ENCODE measurements at places on chromosomes 6 and 20.

DNA sequence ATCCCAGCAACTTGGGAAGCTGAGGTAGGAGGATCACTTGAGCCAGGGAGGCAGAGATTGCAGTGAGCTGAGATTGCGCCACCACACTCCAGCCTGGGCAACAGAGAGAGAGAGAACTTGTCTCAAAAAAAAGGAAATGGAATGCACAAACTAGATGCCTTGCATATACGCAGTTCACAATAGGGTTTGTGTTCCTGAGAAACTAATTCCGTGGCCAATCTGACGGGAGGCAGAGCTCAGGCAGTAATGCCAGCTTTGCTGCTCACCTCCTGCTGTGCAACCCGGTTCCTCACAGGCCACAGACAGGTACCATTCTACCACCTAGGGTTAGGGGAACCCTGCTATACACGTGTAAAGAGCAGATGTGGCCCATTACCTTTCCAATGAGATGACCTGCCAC lies 1.4 kb downstream of the CDK5RAP1 start:
- DNase-seq: no peak

DNA sequence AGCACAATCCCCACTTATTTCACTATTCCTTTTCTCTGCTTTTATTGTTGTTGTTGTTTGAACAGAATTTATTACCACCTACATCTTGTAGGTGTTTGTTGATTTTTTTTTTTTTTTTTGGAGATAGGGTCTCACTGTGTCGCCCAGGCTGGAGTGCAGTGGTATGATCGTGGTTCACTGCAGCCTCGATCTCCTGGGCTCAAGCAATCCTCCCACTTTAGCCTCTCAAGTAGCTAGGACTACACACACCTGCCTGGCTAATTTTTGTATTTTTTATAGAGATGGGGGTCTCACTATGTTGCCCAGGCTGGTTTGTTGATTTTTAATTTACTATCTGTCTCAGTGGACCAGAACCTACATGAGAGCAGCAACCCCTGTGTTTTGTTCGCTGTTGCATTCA lies 3.6 kb downstream of the ZSCAN12 start:
- no peak for DNase-seq

DNA sequence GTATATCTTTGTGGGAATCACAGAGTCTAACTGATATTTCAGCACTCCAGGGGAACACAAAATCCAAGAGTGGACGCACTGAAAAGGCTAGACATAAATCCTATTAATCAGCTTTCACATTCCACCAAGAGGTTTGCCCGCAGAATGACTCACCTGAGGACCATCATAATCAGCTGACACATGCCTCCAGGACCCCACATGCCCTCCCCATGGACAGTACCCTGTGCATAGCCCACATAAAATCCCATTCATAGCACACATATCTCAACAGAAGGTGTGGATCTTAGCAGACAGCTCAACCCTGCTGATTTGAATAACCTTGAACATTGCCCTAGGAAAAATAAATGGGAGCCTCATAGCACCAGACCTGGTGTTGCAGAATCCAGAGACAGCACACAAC lies 246.8 kb upstream of the TENT5A start:
- no peak for DNase-seq

GRCh38 chr20:48282591-48283228 lies 497.4 kb upstream of the SULF2 start:
- no peak for DNase-seq

- no peak for DNase-seq
These were observed 510.8 kb upstream of the BTBD3 start for GRCh38 chr20:11406877-11407276.

- DNase-seq: no peak
These were observed 387.9 kb downstream of the LMBRD1 start for GRCh38 chr6:69408886-69409285.

GRCh38 chr6:108728826-108729225 lies 119.4 kb upstream of the ARMC2 start:
- DNase-seq: no peak

DNA sequence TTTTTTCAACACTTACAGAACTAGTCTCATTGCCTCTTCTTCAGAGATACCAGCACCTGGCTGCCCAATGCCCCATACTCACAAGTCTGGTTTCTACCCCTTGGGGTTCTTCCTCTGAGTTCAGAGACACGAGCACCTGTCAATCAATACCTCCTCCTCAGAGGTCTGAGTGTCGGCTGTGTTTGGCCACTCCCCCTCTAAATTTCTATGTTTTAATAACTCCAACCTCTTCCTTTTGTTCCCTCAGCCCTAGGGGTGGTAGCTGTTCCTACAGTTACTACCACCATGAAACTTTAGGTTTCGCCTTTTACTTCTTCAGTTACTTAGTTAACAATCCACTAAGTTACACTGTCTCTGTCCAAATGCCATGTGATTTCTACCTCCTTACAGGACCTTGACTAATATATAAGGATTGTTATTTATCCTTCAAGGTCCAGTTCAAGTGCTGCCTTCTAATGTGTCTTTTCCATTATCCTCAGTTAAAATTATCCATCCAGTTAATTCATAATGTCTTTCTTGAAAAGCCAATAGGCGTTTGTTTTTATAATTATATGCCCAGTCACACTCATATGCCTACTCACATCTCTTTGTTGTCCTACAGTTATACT lies 14.6 kb upstream of the PHF20 start:
- DNase-seq: no peak

- DNase-seq: no peak
These were observed 100.0 kb downstream of the MBOAT1 start for GRCh38 chr6:20112241-20112640.

DNA sequence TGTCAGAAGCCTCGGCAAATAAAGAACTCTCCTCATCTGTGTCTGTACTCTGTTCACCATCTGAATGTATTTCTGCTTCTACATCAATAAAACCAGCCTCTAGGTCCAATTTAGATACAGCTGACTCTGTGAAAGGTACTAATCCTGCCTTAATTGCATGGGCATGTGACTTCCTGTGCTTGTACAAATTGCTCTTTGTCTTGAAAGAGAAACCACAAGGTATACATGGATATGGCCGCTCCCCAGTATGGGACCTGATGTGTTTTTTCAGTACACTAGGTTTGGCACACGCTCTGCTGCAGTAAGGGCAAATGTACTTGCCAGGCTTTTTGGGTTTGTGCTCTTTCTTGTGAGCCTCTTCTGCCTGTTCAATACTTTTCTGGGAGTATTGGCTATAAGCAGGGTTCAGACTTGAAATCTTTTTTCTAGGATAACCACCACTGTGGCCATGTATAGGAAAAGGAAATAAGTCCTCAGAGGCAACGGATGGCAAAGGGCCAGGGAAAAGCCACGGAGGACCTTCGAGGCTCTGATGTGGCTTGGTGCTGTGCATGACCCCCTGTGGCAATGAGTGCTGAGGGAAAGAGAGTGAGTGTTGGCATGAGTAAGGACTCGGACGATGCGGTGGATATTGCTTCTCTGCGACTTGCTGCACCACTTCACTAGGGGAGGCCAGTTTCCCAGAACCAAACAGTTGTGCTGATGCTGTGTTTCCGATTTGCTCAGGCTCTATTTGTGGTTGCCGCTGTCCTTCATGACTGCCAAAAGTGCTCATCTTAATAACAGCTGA lies 170.9 kb downstream of the HIVEP2 start:
- no peak for DNase-seq

Measured in ELF-1 (cell line).